H9 (cell line): ENCODE measurements at places on chromosomes 7 and 10. TPM values are rescaled to one million over a fixed set of nuclear protein-coding genes. Genes with fewer than 3 reads are reported as not detected.

Gene PON1
- total RNA-seq, result 0.15 and 0.90 TPM in 2 replicates

DNA sequence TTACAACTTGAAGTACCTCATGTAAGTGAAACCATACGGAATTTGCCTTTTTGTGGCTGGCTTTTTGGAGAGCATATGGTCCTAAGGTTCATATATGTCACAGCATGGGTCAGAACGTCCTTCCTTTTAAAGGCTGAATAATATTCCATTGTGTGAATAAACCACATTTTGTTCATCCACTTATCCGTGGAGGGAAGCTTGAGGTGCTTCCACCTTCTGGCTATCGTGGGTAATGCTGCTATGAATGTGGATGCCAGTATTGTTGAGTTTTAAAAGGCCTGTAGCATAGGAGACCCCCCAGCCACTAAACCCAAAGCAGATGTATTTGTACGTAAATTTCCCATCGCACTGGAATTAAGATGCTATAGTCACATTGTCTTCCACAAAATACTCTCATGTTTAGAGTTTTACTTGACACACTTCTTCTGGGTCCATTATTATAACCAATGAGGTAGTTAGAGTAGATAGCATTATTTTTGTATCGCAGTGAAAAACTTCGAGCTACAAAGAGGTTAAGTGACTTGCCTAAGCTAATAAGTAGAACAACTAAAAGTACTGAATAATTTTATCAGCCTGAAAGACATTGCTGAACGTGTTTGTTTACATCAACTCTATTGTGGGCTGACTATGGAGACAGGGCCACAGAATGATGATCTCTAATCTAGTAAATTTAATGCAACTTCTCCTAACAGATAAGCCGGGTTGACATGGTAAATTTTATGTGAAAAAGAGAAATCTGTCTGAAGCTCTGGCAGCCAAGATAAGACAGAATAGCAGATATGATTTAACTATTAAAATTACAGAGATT lies 183.0 kb upstream of the CTBP2 start:
- no peaks in the 10 kb centered on the region for H3K27me3 ChIP-seq
- DNase-seq, result no peak
- no peak overlapping the region for H3K27ac ChIP-seq
- H3K4me1 ChIP-seq, result no peaks in the 10 kb centered on the region

Gene GRID2IP
- total RNA-seq, result 1.7 TPM in 2 replicates

GRCh38 chr7:81236560-81236959 lies 317.7 kb upstream of the SEMA3C start:
- H3K36me3 ChIP-seq, result no peaks in the 10 kb centered on the region
- H3K4me1 ChIP-seq, result no peaks in the 10 kb centered on the region; the same call in 1 of the 2 replicates
- no peak for DNase-seq
- no peak overlapping the region for H3K27ac ChIP-seq

Gene KLHDC10
- 16.7 and 17.3 TPM in 2 replicates for total RNA-seq

DNA sequence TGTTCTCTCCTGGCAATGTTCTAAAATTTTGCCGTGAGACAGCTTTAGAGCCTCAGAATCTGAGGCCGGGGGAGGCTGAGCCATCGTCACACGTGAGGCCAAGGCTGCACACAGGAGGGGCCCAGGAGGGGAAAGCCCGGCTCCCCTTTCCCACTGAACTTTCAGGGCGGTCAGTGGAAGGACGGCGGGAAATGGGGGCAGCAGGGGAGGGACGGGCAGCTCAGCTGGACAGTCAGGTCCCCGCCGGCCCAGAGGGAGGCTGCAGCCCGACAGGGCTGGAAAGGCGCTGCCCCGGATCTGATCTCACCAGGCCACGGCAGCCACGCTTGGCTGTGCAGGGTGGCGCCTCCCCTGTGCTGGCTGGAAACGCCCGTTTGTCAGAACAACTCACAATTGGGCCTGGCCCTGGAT lies 43.3 kb upstream of the ADGRA1 start:
- no peaks in the 10 kb centered on the region for H3K4me1 ChIP-seq
- no peak overlapping the region for H3K27ac ChIP-seq
- no peak overlapping the region for H3K4me3 ChIP-seq

- H3K27me3 ChIP-seq, result no peaks in the 10 kb centered on the region
- DNase-seq, result no peak
- no peaks in the 10 kb centered on the region for H3K36me3 ChIP-seq
Measured at GRCh38 chr7:115058726-115059125, 136.8 kb downstream of the MDFIC start.
